G401 (cell line): ENCODE measurements at places on chromosomes 7 and 10.

DNA sequence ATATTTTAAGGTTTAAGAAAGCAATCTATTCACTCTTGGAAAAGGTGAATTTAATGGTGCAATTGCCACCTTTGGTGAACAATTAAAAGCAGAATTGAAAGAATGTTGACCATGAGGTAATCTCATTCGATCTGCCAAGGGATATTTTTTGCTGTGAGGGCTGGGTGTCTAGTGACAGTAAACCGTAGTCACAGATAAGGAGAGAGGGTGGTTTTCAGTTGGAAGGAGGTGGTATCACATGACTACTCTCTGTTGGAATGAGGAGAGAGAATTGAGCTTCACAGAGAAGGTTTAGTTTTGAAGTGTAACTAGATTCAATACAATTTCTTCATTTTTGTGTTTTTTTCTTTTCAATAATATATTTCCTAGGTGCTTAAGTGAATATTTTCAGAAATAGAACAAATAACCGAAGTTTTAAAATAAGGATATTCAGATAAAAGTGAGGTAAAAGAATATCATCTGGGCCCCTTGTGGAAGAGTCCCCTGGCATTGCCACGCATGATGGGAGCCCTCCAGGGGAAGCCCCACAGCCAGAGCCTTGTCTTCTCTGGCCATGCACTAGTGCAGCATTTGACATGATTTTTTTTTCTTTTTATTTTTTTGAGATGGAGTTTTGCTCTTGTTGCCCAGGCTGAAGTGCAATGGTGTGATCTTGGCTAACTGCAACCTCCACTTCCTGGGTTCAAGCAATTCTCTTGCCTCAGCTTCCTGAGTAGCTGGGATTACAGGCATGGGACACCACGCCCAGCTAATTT is 73.4 kb downstream of the GPR141 start:
- no peak for DNase-seq

GRCh38 chr10:70147259-70147625 is 742 bp upstream of the TYSND1 start:
- no peak for DNase-seq

DNA sequence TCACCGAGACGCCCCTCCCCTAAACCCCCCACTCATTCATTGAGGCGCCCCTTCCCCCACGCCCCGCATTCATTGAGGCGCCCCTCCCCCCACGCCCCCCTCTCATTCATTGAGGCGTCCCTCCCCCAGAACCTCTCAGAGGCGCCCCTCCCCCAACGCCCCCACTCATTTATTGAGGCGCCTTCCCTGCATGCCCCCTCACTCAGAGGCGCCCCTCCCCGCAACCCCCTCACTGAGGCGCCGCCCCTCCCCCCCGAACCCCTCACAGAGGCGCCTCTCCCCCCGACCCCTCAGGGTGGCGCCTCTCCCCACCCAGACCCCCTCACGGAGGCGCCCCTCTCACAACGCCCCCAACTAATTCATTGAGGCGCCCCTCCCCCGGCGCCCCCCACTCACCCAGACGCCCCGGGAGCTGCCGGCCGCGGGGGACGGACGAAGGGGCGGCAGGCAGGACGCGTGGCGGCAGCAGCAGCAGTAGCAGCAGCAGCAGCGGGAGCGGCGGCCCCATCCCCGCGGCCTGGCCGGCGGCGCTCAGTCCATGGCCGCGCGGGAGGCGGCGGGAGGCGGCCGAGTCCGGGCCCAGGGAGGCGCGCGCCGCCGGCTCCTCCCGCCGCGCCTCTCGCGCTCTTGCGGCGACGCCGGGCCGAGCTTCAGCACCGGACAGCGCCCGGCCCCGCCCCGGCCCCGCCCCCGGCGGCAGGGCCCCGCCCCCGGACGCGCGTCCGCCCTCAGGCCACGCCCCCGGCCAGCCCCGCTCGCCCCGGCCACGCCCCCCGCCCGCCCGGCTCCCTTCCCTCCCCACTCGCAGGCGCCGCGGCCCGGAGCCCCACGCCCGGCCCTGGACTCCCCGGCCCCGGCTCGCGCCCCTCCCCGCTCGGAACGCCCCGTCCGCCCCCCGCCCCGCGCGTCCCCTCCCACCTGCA is at the start of gene PTPRN2:
TSS of gene PTPRN2 (minus strand) at position 662 of the 923 bp plus-strand sequence.
- peak; percentile 78 for DNase-seq

- DNase-seq = no peak
Observed at GRCh38 chr10:45439365-45439764, 65.3 kb downstream of the ALOX5 start.

GRCh38 chr10:17074541-17074847 is 55.1 kb downstream of the CUBN start:
- DNase-seq = no peak

GRCh38 chr10:127756264-127756663 is 19.3 kb downstream of the FOXI2 start:
- no peak for DNase-seq

DNA sequence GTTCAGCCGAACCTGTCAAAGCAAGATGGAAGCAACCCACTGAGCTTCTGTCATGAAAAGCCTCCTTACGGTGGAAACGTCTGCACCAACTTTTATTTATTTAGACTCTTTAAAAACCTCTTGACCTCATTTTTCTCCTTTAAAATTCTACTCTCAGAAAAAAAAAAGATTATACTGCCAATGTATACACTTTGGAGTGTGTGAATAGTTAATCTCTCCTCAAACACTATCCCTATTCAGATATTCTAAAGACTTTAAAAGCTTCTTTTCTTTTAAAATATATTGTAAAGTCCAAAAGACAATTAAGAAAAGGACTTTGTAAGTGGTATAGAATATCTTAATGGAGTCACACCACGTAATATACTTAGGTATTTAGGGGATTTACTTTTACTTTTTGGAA is 335.2 kb upstream of the SEMA3D start:
- no peak for DNase-seq

DNA sequence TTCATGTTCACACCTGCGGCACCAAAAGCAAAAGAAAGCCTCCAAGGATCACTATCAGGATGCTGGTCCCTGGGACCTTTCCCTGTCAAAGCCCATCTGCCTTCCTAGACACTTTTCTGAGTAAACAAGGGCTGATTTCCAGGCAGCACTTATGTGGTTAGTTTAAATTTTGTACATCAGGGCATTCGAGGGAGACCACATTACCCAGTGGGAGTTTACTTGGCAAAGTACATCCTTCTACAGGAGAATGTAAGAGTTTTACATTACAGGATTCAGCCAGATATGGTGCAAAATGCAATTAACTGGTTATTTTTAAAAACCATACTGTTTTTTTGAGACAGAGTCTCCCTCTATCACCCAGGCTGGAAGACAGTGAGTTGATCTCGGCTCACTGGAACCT is 132.1 kb downstream of the CSTF2T start:
- no peak for DNase-seq

GRCh38 chr10:132306864-132307751 is 642 bp downstream of the STK32C start:
- DNase-seq = peak; percentile 69

GRCh38 chr7:100640517-100641440 is 573 bp downstream of the TFR2 start:
- no peak for DNase-seq

GRCh38 chr7:20475756-20476155 is 139.7 kb upstream of the ABCB5 start:
- DNase-seq = no peak

DNA sequence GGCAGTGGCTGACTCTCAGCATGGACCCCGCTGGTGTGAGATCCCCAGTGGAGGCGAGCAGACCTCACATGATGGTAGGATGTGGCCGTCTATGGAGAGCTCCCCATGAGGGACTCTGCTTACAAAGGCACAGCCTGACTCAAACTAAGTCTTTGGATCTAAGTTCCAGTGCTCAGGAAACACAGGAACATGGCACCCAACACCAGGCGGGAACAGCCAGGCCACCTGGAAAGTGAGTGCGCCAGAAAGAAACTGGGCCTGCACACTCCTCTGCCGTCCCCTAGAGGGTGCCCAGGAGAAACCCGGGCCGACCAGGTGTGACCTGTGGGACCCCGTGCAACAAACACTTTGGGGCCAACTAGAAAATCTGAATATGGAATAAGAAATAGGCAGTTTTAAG is 10.0 kb downstream of the PITRM1 start:
- no peak for DNase-seq

GRCh38 chr7:27513885-27514284 is 148.8 kb downstream of the HIBADH start:
- DNase-seq = no peak

- DNase-seq = peak; percentile 53
Observed at GRCh38 chr7:140857048-140857447, 67.7 kb downstream of the BRAF start.

GRCh38 chr10:119652361-119652730 is 1.2 kb downstream of the BAG3 start:
- DNase-seq = peak; percentile 83

- no peak for DNase-seq
Observed at GRCh38 chr10:74898201-74898976, 72.0 kb downstream of the KAT6B start.

GRCh38 chr10:92405419-92405924 is 114.5 kb downstream of the MARCHF5 start:
- DNase-seq = no peak

- no peak for DNase-seq
Observed at GRCh38 chr7:140592964-140593671, 47.5 kb downstream of the DENND2A start.
